Activated CD8-positive, alpha-beta T cell treated with anti-CD3 and anti-CD28 coated beads for 36 hours (primary cell): ENCODE measurements at places on chromosomes 1 and 21.

DNA sequence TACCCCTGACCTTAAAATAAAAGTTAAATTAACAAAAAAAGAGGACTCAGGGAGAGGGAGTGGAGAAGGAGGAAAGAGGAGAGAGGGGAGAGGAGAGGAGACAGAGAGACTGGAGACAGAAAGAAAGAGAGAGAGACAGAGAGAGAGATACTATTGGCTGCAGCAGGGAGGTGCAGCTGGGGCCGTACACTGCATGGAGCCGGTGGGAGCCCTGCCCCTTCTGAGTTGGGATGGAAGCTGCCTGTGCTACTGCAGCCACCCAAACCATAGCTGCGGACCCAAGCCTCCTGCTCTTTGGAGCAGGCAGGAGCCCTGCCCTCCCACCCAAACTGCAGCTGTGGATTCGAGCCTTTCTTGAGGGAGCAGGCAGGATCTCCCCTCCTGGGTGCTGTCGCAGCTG lies 32.7 kb upstream of the HP1BP3 start:
- no peak overlapping the region for H3K4me3 ChIP-seq
- H3K27ac ChIP-seq, result no peak overlapping the region
- H3K36me3 ChIP-seq, result peaks cover 14% of the 10 kb centered on the region

DNA sequence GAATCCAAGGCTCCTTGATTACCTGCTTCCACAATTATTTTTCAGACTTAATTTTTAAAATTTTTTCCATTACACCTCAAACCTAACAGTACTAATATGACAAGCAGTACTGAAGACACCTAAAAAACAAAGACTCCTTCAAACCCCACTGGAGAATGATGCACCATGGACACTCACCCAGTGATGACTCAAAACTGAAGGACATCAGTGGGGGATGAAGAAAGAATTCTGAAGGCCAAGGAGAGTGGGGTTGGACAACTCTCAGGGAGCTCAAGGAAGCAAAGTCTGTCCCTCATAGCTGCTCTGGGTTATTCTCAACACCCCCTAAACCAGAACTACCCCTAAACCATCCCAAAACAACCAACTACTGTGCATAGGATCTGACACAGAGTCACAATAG lies 2.4 kb upstream of the ARHGAP29 start:
- peaks cover 75% of the 10 kb centered on the region for H3K27me3 ChIP-seq
- no peak overlapping the region for H3K27ac ChIP-seq
- no peak overlapping the region for H3K4me3 ChIP-seq
- DNase-seq, result no peak
- H3K4me1 ChIP-seq, result peaks cover 10% of the 10 kb centered on the region
- peaks cover 5% of the 10 kb centered on the region for H3K36me3 ChIP-seq

- DNase-seq, result peak; percentile 23
- peaks cover 43% of the 10 kb centered on the region for H3K36me3 ChIP-seq
- no peaks in the 10 kb centered on the region for H3K27me3 ChIP-seq
- peaks cover 63% of the 10 kb centered on the region for H3K4me1 ChIP-seq
- H3K27ac ChIP-seq, result peak overlapping the region; percentile 97
- H3K4me3 ChIP-seq, result no peak overlapping the region
Measured at GRCh38 chr1:156194300-156194652, 372 bp downstream of the SLC25A44 start.

DNA sequence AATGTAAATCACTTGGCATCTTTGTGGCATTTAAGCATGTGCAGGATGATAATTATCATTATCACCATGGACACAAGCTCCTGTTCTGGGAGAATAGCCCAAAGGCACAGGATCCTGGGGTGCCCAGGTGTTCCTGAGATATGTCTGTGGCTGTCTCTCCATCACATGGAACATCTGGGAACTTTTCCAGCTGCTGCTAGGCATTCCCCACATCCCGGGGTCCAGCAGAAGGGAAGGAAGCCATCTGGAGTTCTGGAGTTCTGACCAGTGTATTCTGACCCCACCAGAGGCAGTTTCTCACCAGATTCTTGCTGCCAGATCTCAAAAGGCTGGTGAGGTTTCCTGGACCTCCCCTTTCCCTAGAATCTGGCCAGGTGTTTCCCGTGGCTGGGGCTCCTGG lies 259.7 kb upstream of the VAMP3 start:
- H3K36me3 ChIP-seq, result no peaks in the 10 kb centered on the region
- H3K27me3 ChIP-seq, result peaks cover 1% of the 10 kb centered on the region
- H3K4me3 ChIP-seq, result no peak overlapping the region
- no peak for DNase-seq
- no peaks in the 10 kb centered on the region for H3K4me1 ChIP-seq

- H3K4me3 ChIP-seq, result no peak overlapping the region
- no peak for DNase-seq
- H3K27ac ChIP-seq, result peak overlapping the region; percentile 71
- H3K36me3 ChIP-seq, result peaks cover 70% of the 10 kb centered on the region
- H3K4me1 ChIP-seq, result peaks cover 30% of the 10 kb centered on the region
- no peaks in the 10 kb centered on the region for H3K27me3 ChIP-seq
Measured at GRCh38 chr1:202151045-202151444, 6.5 kb upstream of the ARL8A start.

DNA sequence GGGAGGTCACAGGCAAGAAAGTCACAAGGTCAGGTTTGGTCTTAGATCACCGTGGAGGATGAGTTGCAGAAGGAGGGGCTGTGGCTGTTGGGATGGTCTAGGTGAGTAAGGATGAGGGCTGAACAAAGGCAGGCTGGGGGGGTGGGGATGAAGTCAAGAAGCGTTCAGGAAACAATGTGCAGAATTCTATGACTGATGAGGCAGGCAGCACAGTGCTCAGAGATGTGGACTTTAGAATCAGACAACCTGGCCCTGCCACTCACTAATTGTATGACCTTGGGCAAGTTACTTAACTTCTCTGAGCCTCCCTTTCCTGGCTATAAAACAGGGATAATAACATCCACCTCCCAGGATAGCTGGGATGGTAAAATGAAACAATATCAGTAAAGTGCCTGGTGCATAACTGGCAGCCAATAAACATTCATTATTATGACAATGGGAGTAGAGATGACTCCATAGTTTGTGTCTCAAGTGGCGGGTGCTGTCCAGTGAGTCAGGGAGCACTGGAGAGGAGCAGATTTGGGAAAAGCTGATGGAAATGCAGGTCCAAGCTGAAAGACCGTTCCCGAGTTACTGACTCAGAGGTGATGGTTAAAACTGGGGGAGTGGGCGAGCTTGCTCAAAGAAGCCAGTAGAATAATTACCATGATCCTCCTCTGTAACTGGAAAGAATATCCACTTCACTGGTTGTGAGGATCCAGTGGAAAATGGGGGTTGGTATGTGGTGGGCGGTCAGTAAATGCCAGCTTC lies 2.1 kb downstream of the TIE1 start:
- no peaks in the 10 kb centered on the region for H3K4me1 ChIP-seq
- no peak overlapping the region for H3K4me3 ChIP-seq
- no peak for DNase-seq
- H3K27me3 ChIP-seq, result no peaks in the 10 kb centered on the region

- H3K36me3 ChIP-seq, result no peaks in the 10 kb centered on the region
- no peak for DNase-seq
- H3K4me1 ChIP-seq, result no peaks in the 10 kb centered on the region
- H3K4me3 ChIP-seq, result no peak overlapping the region
Measured at GRCh38 chr1:30887485-30888315, 20.9 kb downstream of the SDC3 start.

GRCh38 chr1:37846647-37847339 lies 12.6 kb downstream of the MTF1 start:
- peak; percentile 28 for DNase-seq
- H3K36me3 ChIP-seq, result peaks cover 16% of the 10 kb centered on the region
- H3K27me3 ChIP-seq, result no peaks in the 10 kb centered on the region
- peak overlapping the region; percentile 86 for H3K27ac ChIP-seq

GRCh38 chr1:230220478-230220877 lies 153.4 kb downstream of the GALNT2 start:
- H3K36me3 ChIP-seq, result peaks cover 13% of the 10 kb centered on the region
- no peak for DNase-seq
- H3K4me1 ChIP-seq, result peaks cover 19% of the 10 kb centered on the region
- no peak overlapping the region for H3K4me3 ChIP-seq
- no peaks in the 10 kb centered on the region for H3K27me3 ChIP-seq

GRCh38 chr1:53326088-53326597 lies 1.7 kb downstream of the LRP8 start:
- peak overlapping the region; percentile 97 for H3K4me3 ChIP-seq
- peak; percentile 98 for DNase-seq
- H3K4me1 ChIP-seq, result peaks cover 19% of the 10 kb centered on the region
- H3K36me3 ChIP-seq, result peaks cover 47% of the 10 kb centered on the region
- peak overlapping the region; percentile 97 for H3K27ac ChIP-seq

DNA sequence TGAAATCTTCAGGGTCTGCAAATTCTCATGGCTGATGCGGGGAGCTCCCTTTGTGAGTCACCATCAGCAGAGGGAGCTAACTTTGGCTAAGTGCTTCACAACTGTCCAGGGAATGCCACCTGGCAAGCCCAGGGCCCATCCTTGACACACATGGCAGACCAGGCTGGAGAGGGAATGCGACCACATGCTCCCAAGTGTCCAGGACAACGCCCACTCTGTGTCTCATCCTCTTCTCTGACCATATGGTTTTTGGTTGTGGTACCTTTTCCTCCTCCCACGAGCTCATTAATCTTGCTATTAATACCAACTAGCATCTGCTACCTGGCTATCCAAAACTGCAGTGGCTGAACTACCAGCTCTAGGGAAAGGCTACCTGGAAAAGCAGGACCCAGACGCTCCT lies 37.1 kb upstream of the CLSTN1 start:
- H3K27ac ChIP-seq, result no peak overlapping the region
- H3K4me3 ChIP-seq, result no peak overlapping the region
- no peaks in the 10 kb centered on the region for H3K27me3 ChIP-seq
- H3K4me1 ChIP-seq, result peaks cover 8% of the 10 kb centered on the region

DNA sequence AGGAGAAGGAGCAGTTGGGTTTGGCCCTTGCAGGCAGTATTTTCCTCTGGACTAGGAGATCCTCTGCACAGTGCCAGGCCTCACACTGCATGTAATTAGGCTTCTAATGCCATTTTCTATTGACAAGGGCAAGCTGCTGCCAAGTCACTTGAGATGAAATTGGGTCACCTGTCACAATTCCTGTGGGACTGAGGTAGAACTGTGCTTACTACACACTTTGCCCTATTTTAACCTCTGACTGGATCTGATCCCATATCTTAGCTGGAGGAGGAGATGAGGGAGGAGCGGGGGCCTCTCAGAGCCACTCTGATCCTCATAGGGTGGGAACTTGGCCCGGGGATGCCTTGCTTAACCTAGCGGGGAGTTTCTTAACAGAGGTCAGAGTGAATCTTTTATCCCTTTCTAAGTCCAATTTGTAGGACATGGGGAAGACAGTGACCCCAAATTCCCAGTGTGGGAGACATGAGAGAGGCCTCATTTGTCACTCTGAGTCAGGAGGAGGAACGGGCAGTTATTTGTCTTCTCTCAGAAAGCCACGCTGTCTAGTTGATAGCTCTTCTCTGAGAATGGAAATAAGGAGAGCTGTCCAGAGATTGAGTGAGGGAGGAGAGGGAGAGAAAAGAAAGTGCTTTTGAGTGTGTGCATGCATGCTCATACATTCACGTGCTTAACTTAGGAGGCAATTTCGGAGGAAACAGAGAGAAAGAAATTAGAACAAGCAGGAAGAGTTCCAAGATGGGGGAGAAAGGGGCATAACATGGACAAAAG lies 121.3 kb downstream of the CACNA1E start:
- no peak overlapping the region for H3K4me3 ChIP-seq
- no peaks in the 10 kb centered on the region for H3K36me3 ChIP-seq
- H3K4me1 ChIP-seq, result no peaks in the 10 kb centered on the region
- H3K27me3 ChIP-seq, result peaks cover 16% of the 10 kb centered on the region
- DNase-seq, result no peak
- no peak overlapping the region for H3K27ac ChIP-seq

DNA sequence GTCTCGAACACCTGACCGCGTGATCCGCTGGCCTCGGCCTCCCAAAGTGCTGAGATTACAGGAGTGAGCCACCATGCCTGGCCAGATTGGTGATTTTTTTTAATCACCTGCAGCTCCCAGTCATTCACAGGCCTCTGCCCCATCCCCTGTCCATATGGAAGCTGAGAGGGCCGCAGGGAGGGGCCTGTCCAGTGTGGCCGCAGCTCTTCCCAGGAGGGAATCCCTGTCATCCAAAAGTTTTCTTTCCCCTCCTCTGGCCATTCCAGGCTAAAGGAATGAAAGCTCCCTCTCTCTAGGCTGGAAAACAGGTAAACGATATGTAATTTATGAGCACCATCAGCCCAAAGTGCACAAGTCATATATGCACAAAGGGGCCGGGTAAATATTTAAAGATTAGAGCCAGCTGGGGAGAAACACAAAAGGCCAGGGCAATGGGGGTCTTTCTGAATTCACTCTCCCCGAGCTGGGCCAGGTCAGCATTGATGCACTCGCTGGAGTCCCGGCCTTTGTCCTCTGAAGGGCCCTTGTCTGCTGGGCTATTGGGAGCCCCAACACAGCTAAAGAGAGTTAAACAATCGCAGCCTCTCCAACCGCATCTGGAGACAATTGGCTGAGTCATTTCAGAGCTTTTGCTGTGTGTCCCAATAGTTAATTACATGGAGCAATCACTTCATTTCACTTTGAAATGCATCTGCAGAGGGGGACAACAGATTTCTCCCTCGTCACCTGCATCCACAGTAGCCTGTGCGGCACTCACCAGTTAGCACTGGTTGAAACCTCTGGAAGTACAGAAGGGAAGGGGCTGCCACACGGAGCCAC lies 3.8 kb upstream of the HES3 start:
- no peaks in the 10 kb centered on the region for H3K36me3 ChIP-seq
- H3K27ac ChIP-seq, result no peak overlapping the region
- DNase-seq, result no peak
- peaks cover 46% of the 10 kb centered on the region for H3K27me3 ChIP-seq
- no peak overlapping the region for H3K4me3 ChIP-seq

DNA sequence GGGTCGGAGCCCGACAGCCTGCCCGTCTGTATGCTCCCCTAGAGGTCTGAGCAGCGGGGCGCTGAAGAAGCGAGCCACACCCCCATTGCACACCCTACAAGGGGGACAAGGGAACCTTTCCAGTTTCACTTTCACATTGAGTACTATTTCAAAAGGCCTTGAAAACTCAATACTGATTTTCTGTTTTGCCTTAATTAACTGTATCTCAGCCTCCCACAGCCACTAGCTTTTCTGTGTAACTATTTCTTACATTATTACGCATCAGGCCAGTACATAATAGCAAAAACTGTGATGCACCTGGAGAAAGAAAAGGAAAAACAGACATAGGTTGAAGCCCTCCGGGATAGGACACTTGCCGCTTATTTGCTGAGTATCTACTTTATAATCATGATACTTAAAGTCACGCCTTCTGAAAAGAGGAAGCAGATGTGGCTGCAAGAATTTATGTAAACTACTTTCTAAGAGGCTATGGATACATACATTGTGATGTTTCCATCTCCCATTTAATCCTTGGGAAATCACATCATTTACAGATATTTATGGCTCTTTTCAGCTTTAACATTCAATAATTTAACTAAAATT lies 1719.5 kb downstream of the MRPL39 start:
- H3K27ac ChIP-seq, result peak overlapping the region; percentile 74
- no peaks in the 10 kb centered on the region for H3K36me3 ChIP-seq
- peaks cover 12% of the 10 kb centered on the region for H3K4me1 ChIP-seq
- H3K27me3 ChIP-seq, result no peaks in the 10 kb centered on the region
- H3K4me3 ChIP-seq, result peak overlapping the region; percentile 66
